Mesendoderm (in vitro differentiated cells): ENCODE measurements at places on chromosomes 5 and 9.
A peak's percentile ranks its signal among the peaks of the same experiment; 100 is the strongest.

GRCh38 chr9:24036459-24036858, 210.4 kb upstream of the ELAVL2 start:
- DNase-seq, result no peak

GRCh38 chr9:121404906-121405305, 34.9 kb upstream of the STOM start:
- DNase-seq, result no peak

GRCh38 chr5:8059337-8059736, 190.4 kb downstream of the MTRR start:
- DNase-seq, result no peak

- no peak for DNase-seq
Observed at GRCh38 chr5:33161421-33161820, 279.3 kb upstream of the TARS1 start.

DNA sequence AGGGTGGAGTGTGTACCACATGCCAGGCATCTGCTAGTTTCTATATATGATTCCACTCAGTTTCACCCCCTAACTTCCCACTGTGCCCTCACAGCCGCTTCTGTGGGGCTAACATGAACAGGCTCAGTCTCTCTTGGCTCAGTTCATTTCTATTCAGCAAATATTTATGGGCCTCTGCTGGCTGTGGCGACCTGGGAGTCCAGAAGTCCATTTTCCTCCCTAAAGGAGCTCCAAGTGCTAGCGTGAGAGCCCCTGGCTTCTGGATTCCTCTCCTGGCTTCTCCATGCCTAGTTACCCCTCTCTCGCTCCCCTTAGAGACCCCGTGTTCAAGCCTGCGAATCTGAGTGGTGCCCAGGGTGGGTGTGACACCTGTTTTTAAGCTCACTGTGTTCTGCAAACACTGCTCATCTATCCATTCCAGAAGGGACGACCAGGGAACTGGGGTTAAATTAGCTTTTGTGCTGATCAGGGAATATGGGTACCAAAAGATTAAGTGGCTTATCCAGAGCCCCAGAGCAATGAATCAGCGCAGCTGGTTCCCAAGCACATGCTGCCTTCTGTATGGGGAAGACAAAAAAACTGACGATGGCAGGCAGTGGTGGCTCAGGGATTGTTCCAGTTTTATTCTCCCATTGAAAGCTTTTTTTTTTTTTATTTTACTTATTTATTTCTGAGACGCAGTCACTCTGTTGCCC, 57.6 kb downstream of the HMCN2 start:
- no peak for DNase-seq

GRCh38 chr9:72467766-72468738, 53.4 kb upstream of the TMC1 start:
- no peak for DNase-seq

GRCh38 chr9:21591221-21592062, 109.3 kb upstream of the IFNE start:
- DNase-seq, result peak; percentile 95
